ENCODE measurements at places on chromosomes 3 and 15.

DNA sequence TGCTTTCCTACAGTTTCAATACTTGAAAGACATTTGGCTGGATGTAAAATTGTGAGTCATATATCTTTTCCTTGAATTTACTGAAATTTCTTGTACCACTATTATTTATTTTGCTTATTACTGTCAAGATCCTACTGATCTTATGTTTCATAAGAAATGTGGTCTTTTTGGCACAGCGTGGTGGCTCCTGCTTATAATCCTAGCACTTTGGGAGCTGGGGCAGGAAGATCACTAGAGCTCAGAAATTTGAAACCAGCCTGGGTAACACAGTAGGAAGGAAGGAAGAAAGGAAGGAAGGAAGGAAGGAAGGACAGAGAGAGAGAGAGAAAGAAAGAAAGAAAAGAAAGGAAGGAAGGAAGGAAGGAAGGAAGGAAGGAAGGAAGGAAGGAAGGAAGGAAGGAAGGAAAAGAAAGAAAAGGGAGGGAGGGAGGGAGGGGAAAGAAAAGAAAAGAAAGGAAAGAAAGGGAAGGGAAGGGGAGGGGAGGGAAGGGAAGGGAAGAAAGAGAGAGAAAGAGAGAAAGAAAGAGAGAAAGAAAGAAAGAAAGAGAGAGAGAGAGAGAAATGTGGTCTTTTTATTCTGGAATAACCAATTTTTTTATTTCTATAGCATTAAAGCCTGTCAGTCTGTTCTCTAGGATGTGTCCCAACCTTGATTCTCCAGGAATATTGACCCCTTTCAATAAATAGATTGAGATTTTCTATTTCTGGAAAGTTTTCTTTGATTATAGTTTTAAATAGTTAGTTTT lies 572.0 kb upstream of the TGFBR2 start:
- no peak for DNase-seq

- no peak for DNase-seq
Observed at GRCh38 chr3:148932972-148933371, 58.4 kb upstream of the GYG1 start.

DNA sequence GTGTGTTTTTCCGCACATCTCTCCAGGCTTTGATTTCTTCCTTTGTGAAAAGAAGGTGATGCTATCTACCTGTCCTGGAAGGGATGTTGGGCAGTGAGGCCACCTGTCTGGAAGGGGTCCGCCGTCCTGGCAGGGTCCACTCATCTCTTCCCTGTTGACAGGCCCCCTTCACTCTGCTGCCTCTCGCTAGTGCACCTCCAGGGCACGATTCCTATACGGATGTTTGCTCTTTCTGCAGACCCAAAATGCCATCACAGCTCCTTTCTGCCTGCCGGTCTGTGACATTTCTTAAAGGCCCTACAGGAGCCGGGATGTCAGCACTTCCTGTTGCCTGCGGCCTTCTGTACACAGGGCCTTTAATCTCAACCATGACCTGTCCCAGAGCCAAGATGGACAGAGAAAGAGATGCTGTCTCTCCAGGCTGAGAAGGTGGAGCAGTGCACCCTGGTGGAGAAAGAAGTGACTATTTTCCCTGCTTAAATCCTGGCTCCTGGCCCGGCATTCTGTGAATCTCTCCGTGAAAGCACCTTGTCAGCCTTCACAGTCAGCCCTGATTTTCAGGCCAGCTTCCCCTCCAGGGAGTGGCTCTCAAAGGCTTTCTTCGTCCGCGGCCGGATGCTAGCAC lies 7.4 kb downstream of the FAM3D start:
- no peak for DNase-seq

GRCh38 chr15:34496207-34496995 lies 58.8 kb upstream of the GOLGA8A start:
- DNase-seq = no peak

GRCh38 chr15:88016406-88016805 lies 240.1 kb downstream of the NTRK3 start:
- no peak for DNase-seq

- no peak for DNase-seq
Observed at GRCh38 chr3:40079847-40080240, 229.7 kb upstream of the EIF1B start.

- DNase-seq = no peak
Observed at GRCh38 chr3:108090049-108090700, 656 bp downstream of the CD47 start.

DNA sequence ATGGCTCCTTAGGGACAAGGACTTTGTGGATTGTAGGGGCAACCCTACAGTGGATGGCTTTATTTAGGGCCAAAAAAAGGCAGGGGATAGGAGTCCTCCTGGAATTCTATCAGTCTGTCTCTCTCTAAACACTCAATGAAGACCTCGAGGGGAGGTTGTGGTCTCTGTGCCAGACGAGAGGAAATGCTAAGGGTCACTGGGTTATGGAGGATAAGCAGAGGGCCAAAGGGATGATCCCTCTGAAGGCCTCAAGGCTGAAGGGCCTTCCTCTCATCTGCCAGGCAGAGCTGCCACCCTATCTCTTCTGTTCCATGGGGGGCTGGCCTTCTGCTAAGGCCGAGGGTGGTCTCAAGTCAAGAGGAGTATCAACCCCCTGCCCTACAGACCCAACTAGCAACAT lies 27.0 kb downstream of the PLXNB1 start:
- no peak for DNase-seq

GRCh38 chr15:90033448-90033847 lies 32.3 kb downstream of the ZNF710 start:
- DNase-seq = no peak

DNA sequence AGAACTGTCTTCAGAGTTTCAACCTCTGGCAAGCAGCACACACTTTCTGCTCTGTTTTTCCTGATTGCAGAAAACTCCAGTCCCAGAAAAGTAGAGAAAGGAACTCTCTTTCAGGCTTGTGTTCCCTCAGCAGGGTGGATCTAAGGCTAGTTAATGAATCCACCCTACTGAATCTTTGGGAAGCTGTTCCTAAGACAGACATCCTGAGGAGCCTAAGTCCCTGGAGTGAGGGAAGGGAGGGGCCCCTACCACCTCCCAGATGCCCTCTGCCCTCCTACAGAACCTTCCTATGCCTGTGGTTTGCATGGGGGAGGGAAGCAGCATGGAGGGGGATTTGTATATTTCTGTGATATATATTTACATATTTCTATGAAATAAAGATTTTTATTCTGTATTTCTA lies 124.4 kb downstream of the ANO10 start:
- DNase-seq = no peak

GRCh38 chr3:98984024-98984423 lies 82.5 kb upstream of the DCBLD2 start:
- no peak for DNase-seq

DNA sequence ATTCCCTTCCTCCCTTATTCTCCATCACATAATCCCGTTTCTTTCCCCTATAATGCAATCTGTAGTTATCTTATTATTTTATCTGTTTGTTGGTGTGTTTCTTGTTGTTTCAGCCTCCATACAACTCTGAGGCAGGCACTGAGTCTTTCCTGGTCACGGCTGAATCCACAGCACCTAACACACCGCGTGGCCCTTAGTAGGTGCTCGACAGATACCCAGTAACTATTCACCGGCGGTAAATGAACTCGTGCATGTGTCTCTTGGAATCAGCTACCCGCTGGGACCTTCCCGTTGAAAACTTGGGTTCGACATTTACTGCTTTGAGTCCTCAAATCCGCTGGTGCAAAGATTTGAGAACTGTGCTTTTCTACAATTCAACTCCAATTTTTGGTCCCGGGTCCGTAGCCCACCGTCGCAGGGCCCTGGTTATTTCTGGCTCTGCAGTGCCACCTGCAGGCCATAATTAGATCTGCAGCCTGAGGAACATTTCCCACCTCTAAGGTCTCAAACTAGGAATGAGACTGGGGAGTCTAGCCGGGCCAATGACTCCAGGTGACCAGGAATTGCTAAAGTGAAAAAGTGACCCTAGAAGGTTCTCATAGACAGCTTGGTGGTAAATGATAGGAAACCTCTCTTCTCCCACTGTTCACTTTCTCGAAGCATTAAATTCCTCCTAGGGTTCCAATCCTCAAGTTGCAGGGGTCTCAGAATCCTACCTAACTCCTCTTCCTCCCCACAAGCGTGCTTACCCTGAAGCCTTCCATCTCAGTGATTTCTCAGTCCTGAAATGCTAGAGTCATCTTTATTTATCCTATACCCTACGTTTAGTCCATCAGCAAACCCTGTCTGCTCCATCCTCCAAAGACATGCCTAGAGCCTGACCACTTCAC lies 40.0 kb upstream of the TRH start:
- DNase-seq = no peak

GRCh38 chr3:196789885-196790359 lies 50.3 kb downstream of the PAK2 start:
- no peak for DNase-seq

DNA sequence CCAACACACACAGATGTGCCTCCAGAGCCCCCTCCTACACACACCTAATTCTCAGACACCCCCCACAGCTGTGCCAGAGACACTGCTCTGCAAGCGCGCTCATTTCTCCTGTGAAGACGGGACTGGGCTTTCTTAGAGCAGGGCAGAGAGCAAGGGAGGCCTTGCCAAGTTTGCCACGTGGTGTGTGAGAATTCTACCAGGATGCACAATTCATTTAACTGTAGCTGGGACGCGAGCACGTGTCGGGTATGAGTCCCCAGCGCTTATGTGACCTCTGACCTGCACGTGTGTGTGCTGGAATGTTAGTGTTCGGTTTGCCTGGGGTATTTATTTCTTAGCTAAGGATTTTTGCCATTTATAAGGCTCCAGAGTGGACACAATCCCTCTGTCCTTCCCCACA lies 37.0 kb downstream of the FEM1B start:
- peak; percentile 5 for DNase-seq

GRCh38 chr15:64461721-64462162 lies 1.4 kb downstream of the ZNF609 start:
- DNase-seq = no peak

GRCh38 chr15:83835479-83835878 lies 181.6 kb downstream of the ADAMTSL3 start:
- no peak for DNase-seq

- no peak for DNase-seq
Observed at GRCh38 chr15:24899367-24899766, 55.4 kb upstream of the SNRPN start.

GRCh38 chr15:79296583-79296982 lies 14.1 kb downstream of the ANKRD34C start:
- DNase-seq = no peak

DNA sequence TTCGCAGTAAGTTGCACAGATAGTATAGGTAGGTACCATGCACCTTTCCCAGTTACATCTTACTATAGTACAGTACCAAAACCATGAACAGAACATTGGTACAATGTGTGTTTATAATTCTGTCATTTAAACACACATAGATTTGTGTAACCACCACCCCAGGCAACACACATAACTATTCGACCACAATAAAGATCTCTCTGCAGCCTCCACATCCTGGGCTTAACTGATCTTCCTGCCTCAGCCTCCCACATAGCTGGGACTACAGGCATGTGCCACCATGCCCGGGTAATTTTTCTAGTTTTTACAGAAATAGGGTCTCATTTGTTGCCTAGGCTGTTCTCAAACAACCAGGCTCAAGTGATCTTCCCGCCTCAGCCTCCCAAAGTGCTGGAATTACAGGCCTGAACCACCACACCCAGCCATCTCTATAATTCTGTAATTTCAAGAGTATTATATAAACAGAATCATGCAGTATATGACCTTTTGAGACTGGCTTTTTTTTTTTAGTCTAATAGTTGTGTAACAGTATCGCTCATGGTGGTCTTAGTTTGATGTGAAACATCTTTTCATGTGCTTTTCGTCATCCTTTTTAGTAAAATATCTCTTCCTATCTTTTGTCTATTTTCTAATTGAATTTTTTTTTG lies 13.3 kb upstream of the TMF1 start:
- no peak for DNase-seq

GRCh38 chr3:122497425-122497824 lies 17.3 kb downstream of the KPNA1 start:
- no peak for DNase-seq

- no peak for DNase-seq
Observed at GRCh38 chr3:14689247-14689980, 14.5 kb downstream of the C3orf20 start.

GRCh38 chr15:90570643-90571042 lies 40.9 kb downstream of the CRTC3 start:
- no peak for DNase-seq

DNA sequence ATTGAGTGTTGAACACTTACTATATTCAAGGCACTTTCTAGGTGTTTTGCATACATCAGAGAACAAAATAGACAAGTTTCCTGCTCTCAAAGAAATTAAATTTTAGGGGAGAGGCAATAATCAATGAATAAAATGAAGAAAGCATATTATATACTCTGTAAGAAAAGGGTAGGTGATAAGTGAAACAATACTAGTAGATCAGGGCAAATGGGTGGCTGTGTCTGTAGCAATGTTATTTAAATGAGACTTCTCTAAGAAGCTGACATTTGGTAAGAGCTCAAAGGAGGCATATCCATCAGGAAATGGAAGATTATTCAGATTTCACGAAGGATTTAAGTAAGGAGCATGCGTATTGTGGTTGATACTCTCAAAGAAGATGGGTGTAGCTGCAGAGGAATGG lies 1291.6 kb downstream of the NSUN3 start:
- no peak for DNase-seq

- no peak for DNase-seq
Observed at GRCh38 chr3:185887066-185887465, 50.7 kb downstream of the TRA2B start.

DNA sequence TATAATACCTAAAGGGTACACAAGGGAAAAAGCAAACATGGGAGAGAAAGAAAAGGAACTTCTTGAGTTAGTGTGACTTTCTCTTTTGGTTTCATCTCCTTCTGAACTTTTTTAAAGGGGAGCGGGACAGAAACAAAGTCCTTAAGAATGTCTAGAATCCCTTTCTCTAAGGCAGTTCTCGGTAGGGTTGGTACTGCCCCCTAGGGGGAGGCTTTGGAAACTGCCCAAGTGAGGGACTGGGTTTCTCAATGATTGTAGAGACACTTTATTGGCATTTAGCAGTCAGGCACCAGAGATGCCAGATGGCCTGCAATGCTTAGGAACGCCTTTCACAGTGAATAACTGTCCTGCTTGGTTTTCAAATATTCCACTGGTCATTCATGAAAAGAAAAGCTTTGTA lies 172.7 kb downstream of the WDR72 start:
- no peak for DNase-seq

DNA sequence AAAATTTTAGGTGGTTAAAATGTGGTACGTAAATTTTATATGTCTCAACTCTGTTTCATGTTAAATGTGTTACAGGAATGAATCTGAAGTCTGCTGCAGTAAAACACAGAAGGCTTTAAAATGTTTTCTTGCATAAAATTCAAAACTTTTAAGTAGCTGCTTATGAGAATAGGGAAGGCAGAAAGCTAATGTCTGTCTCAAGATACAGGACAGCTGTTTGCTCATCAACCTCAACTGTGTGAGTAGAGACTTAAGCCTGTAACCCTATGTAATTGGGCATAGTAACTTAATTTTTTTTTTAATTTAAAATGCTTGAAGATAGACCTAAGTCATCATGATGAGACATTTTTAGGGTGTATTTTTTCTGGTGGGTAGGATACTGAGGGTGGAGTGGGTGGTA lies 38.9 kb downstream of the ZFAND6 start:
- no peak for DNase-seq

DNA sequence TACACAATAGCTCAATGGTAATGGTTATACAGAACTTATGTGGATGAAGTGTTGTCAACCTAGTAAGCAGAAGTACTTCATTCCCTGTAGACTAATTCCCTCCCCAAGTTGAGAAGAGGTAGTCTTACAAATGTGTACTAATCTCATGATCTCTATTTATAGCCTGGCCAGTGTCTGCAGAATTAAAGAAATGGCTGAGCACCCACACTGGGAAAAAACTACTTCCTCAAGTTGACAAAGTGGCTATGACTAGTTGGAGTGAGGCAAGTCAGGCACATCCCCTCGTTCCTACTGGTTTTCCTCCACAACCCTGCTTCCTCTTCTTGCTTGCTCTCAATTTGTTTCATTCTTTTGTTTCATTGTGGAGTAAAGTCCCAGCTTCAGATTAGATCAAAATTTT lies 566.7 kb upstream of the ZNF717 start:
- no peak for DNase-seq
